Renal cortex interstitium (tissue), 15 donors: ENCODE measurements at places on chromosomes 6 and 20.

DNA sequence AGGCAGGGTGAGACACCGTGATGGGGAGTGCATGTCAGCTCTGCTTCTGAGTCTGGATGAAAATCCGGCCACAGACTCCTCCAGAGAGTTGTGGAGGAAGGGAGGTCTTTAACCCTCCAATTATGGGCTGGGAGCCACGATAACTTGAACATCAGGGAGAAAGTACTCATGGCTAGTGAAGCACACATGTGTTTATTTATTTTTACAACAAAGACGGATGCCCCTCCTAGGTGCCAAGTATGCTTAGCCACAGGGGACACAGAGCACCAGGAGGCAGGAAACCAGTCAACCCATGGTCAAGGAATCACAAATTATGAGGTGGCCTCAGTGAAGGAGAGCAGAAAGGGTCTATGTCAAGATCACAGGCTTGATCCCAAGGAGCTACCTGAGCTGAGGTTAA lies 54.1 kb downstream of the ZNF217 start:
- DNase-seq = no peak

GRCh38 chr6:20292905-20293304 lies 80.6 kb upstream of the MBOAT1 start:
- no peak for DNase-seq

DNA sequence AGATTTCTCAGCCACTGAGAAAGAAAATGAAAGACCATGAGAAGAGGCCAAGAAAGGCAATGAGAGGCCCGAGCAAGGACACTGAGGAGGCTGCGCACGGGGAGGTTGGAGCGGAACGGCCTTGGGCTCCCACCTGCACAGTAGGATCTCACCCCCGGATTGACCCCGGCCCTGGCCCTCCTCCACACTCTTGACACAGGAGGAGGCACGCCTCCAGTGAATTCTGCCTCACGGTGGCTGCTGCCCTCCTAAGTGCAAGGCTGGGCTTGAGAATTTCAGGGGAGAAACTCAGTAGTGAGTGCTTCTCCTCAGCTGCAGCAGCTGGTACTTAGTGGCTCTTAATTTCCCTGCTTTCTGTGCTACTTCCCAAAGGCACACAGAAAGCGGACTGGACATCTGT lies 18.0 kb downstream of the MRPL14 start:
- no peak for DNase-seq

- no peak for DNase-seq
These were observed 134.3 kb upstream of the MAN1A1 start for GRCh38 chr6:119483908-119484307.

DNA sequence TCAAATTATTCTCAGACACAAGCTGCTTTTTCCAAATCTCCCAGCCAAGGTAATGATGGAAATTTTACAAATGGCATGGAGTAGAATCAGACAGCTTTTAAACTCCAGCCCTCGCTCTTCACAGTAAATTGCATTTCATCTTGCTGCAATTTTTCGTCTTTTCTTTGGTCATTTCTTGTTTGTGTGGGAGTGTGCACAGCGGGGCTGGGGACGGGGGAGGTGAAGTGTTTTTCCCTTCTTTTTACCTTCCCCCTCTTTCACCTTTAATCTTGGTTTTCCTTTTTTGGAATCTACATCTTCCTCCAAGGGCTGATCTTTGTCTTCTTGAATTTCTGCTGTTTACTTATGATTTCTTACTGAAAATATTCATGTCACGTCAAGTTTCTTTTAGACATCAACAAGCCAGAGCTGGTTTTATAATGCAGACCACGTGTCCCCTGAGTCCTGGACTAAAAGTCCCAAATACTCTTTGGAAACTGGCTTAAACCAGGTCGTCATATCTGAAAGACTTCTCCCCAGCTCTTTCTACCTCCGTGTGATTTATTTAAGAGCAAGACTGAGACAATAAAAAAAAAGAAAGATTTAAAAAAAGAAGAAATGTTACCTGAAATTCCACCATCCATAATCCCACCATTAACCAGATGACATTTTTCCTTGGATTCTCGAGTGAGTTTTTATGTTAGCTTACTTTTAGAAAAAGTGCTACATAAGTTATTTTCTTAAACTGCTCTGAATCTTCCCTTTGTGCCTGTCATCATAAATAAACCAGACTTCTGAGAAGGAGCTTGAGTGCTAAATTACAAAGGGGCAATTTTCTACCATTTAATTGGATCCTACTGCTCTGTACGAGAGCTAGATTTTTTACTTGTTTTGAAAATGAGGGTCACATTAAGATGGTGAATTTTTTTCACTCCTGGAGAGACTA lies 52.0 kb downstream of the MAP3K5 start:
- DNase-seq = no peak
